ENCODE measurements at places on chromosomes 12 and 14.
A peak's percentile ranks its signal among the peaks of the same experiment; 100 is the strongest.

DNA sequence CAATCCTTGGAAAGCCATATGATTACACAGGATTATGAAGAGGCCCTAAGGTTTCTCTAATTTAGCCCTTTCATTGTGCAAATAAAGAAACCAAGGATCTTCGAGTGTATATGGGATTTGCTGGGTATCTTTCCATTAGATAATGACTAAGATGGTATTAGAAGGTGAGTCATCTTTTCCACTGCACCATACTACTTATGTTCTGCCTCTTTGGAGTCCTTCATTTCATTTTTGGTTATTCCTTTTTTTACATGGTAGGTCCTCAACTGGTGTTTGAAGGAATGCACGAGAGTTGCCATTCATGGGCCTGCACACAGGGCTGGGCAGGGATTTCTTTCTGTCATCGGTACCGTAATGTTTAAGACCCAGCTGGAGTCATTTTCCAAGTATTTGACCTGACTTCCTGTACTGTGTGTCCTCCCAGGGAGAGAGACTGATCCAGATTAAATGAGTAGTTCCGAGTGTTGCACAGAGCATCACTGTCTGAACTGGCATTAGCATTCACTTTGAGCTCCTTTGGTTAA lies 85.7 kb downstream of the BORCS5 start:
- no peak for DNase-seq

DNA sequence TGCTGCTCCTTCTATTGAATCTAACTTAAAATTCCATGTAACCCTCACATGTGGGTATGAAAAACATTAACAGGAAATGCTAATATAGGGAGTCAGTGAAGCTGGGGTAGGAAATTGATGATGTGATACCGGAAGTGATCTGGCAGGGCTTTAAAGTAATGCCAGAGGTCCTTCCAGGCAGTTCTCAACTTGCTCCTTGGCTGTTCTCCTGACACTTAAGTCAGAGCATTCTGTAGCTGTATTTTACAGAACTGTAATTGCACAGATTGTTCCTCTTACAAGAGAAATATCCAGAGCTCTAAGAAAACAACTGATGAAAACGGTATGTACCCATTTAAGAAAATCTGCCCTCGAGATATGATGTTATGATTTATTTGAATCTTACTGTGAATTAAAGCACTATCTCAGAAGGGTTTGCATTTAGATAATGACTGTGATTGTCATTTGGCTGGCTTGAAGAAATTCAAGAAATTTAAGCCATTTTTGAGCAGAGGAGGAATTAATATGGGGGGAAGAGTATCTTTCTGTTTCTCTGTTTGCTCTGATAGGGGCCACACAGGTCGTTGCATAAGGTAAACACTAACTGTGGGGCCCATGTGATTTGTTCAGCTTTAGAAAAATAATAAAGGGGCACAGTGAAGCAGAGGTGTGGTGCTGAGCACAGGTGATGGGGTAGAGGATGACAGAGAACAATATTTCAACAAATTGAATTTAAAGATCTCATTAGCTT lies 88.4 kb downstream of the BBS10 start:
- DNase-seq, result no peak

- DNase-seq, result no peak
Observed at GRCh38 chr14:88242446-88242845, 80.6 kb downstream of the KCNK10 start.

DNA sequence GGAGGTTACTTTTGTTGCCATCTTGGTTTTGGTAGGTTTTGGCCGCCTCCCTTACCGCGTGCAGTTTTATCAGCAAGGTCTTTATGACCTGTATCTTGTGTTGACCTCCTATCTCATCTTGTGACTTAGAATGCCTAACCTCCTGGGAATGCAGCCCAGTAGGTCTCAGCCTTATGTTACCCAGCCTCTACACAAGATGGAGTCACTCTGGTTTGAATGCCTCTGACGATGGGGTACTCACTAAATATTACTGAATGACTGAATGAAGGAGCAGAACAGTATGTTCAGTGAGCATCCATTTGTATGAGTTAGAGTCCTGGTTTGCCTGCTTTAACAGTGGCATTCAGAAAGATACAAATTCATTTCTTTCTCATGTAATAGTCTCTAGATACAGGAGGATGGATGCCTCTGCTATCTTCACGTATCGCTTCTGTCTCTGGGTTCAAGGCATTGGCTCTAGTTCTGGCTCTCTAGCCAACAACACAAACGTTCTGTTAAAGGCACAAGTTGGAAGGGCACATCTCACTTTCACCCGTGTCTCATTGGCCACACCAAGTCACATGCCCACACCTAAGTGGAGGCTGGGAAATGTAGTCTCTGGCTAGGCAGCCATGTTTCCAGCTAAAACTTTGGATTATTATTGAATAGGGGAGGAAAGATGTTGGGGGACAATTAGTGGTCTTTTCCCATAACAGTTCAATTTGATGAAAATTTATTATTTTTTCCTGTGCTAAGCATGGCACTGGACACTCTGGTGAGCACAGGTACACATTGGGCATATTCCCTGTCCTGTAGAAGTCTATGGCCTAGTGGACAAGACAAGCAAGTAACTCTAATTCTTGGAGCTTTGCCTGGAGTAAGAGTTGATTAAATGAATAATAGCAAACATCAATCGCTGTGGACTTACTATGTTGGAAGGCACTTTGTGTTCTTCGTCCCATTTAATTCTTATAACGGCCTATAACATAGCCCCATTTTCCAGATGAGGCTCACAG lies 75.2 kb upstream of the RPH3A start:
- DNase-seq, result no peak

DNA sequence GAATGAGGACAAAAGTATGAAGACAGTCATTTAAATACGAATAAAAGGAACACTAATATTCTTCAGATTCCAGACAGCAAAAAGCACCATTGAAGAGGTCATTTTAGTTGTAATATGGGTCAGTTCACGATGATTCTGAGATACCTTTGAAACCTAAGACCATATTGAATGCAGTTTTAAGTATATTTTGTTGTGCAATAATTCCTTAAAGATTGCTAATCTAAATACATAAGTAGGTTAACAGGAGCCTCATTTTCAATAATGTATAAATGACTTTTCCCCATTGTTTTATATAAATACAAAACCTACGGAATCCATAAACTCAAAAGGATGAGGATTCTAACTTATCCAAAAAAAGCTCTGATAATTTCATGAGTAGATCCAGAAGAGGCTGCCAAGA lies 5.8 kb downstream of the GNS start:
- DNase-seq, result no peak

DNA sequence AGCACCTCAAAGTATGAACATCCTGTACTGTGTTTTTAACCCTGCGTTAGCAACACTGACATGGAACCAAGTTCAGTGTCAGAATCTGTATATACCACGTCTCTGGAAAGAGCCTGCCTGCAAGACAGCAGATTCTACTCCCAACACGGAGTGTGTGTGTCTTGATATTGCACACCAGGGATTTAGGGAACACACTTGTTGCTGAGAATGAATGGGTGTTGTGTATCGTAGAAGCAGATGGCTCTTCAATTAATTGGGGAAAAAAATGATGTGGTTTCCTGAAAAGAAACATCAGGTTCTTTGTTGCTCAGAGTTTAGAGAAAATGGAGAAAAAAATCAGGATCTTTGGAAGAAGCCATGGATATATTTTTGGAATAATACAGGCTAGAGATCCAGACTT lies 170.8 kb downstream of the EGLN3 start:
- no peak for DNase-seq

DNA sequence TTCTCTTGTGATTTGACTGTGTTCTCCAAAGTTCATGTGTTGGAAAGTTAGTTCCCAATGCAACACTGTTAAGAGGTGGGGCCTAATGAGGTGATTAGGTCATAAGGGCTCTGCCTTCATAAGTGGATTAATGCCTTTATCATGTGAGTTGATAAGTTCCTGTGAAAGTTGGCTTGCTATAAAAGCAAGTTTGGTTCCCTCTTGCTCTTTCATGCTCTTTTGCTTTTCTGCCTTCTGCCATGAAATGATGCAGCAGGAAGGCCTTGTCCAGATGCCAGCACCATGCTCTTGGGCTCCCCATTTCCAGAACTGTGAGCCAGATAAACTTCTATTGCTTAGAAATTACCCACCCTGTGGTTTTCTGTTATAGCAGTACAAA lies 41.9 kb downstream of the SLC16A7 start:
- no peak for DNase-seq

- no peak for DNase-seq
Observed at GRCh38 chr12:94550964-94551363, 91.3 kb upstream of the CEP83 start.

DNA sequence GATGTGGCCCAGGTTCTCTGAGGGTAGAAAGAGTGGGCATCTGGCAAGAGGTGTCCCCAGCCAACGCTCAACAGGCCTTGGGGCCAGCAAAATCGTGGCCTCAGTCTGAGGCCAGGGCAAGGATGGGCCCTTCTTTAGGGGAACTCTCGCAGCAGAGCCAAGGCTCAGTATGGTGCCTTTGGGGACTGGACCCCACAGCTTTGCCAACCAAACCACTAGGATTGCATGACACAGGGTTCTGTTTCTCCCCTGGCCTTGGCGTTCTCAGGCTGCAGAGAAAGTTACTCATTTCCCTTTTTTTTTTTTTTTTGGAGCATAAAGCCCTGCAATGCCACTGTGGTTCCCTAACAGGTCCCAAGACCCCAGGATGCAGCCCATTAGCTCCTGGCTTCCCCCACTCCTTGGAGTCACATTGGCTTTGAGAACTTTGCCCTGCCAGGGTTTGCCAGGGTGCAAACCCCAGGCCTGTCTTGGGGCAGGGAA lies 100.6 kb downstream of the LGMN start:
- DNase-seq, result no peak

- DNase-seq, result no peak
Observed at GRCh38 chr12:2631653-2632350, 163.0 kb upstream of the FKBP4 start.

GRCh38 chr12:66131067-66131688 lies 628 bp upstream of the LLPH start:
- DNase-seq, result no peak

DNA sequence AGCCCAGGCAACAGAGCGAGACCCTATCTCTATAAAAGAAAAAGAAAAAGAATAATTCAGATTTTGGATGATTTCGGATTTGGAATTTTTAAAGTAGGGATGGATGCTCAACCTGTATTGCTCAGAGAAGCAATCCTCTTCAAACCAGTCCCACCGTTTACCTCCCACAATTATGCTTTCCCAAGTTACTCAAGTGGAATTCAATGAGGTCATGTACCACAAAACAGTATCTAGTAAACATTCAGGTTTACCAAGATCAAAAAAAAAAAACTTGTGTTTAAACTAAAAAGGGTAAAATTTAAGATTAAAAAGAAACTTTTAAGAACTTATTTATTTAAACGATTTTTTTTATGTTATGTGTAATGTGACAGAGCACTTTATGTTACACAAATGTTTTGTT lies 2.5 kb downstream of the KDM5A start:
- no peak for DNase-seq

DNA sequence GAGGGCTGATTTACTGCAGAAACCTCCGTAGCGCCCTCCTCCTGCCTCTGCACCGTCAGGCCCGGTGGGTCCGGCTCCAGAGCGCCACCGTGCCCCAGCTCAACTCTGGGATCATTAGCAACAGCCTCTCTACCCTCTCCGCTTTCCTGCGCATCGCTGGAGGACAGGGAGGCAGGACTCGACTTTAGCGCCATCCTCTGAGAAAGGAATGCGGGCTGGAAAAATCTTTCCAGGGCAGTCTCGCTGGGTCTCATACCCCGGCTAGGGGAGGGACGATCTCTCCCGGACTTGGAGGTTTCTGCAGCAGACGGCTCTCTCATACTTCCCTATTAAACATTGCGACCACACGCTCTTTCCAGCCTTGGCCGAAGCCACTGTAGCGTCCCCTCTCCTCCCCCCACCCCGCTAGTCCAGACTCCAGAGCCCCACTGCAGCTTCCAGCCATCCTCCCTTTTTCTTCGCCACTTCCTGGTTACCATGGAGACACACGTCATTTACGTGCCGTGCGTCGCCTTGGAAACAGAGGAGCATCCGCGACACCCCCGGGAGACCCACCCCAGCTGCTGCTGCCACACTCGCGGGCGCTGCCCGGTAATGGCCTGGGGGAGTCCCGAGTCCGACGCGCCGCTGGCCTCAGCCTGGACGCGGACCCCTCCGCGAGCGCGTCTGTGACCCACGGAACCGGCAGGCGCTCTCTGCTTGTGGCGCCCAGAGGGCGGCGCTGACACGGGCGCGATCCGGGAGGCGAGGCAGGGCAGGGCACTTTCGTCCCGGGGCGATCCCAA lies at the start of gene CCDC184:
TSS of gene CCDC184 (plus strand) at position 554 of the 785 bp plus-strand sequence. CDS start 479 bp downstream, outside the sequence.
- peak; percentile 81 for DNase-seq

DNA sequence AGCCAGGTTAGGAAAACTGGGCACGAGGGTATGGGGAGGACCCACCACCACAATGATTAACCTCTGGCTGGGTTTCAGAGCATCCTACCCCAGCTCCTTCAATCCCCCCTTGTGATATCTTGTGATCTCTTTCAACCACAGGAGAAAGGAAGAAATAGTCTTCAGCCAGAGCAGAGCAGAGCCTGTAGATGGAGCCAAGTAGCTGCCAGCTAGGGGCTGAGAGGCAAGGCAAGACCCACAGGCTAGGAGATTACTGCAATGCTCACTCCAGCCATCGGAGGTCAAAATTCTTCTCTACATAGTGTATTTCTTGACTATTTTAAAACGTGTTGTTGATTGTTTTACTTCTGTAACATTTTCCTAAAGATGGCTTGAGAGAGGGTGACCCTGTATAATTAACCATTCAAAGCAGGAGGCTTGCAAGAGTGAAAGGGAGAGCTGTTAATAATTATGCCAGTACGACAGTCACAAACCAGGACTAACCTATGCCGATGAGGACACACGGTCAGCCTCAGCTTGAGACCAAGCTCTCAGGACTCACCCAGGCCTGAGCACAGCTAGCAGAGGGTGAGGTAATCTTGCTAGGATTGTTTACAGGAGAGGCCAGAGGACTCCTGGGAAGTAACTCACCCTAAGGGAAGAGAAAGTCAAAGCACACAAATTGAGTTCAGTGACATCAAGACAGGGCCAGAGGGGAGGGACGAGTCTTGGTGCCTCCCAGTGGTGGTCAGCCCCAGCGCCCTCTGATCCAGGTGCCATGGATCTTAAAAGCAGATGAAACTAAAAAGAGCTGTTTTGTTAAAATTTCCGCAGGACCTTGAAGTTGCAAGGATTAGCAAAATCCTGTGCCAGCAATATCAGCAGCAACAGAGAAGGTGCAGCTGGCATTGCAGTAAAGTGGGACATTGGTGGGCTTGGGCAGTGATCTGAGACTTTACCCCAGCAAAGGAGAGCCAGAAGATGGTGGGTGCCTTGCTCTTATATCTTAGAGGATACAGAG lies 29.8 kb upstream of the CDKN3 start:
- DNase-seq, result no peak

- DNase-seq, result no peak
Observed at GRCh38 chr12:67452119-67452805, 183.1 kb downstream of the CAND1 start.

- DNase-seq, result no peak
Observed at GRCh38 chr14:35146711-35147149, 24.4 kb downstream of the PRORP start.

Measured in coronary artery (tissue), 2 donors.